ENCODE measurements at places on chromosomes 4 and X.

DNA sequence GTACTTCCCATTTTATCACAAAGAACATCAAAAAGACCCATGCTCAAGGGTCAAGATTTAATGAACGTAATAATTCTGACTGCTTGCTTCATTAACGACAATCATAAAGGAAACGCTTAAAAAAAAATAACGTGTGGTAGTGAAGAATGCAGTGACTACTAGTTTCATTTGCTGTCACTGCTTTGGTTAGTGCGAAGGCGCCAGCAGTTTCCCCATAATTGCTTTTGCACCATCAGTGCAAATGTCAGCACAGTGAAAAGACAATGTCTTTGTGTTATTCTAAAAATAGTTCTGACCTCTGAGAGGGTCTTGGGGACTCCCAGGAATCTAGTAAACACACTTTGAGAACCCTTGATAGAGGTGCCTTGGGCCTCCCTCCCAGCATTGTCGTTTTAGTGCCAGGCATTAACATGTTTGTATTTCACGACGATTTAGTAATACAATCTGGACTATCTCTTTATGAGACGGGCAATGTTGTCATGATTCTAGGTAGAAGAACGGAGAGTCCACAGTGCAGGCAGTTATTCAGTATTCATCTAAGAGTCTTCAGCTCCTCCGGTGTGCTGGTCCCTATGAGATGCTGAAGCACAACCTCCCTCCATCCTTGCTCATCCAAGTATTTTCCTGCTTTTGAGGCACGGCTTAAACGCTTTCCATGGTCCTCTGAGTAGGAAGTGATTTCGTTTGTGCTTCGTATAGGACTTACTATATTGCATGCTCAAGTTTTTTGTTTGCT, 71.0 kb downstream of the AFF1 start:
- DNase-seq, result no peak

DNA sequence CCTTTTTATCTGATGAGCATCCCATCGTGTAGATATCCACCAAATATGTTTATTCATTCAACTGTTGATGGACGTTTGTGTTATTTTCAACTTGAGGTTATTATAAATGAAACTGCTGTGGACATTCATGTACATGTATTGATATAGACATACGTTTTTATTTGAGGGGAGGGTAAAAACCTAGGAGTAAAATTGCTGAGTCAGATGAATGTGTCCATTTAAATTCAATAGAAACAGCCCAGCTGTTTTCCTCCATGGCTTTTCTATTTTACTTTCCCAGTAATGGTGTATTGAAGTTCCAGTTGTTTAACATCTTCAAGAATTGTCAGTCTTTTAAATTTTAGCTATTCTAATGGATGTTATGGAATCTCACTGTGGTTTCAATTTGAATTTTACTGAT, 348.7 kb upstream of the GALNTL6 start:
- no peak for DNase-seq

- no peak for DNase-seq
Observed at GRCh38 chr4:128350449-128351045, 62.9 kb upstream of the PGRMC2 start.

GRCh38 chr4:81135501-81135900, 79.5 kb downstream of the PRKG2 start:
- no peak for DNase-seq

- no peak for DNase-seq
Observed at GRCh38 chrX:46376246-46376885, 168.9 kb downstream of the ZNF674 start.

GRCh38 chr4:53543561-53543960, 47.7 kb downstream of the LNX1 start:
- no peak for DNase-seq

DNA sequence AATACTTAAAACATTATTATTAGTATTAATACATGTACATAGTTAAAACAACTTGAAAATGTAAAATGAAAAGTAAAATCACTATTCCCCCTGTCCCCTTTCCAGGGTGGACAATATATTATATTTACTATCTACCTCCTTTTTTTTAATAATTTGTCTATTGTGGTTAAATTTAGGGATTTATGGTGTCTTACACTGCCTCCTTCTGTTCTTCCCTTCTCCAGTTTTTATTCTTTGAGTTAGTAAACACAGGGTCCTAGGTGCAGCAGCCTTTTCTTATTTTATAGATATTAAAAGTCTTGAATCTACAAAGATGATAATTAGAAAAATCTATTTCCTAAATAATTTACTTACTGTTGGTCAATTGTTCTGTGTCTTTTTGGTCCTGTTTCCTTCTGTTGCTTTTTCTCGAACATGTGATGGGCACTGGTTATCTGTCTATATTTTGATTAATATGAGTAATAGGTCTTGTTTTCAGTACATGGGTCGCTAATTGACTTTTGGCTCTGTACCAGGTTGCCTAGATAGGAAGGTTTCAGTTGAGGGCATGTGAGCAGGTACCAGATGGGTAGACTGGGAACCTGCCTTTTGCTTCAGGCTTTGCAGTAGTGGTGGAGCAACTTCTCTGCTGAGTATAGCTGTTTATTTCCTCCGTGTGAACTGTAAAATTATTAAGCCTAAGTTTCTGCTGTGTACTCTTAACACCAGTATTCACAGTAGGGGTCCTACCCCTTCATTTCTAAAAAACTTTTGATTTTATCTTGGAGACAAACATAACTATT, 1.1 kb downstream of the NUDT9 start:
- no peak for DNase-seq

DNA sequence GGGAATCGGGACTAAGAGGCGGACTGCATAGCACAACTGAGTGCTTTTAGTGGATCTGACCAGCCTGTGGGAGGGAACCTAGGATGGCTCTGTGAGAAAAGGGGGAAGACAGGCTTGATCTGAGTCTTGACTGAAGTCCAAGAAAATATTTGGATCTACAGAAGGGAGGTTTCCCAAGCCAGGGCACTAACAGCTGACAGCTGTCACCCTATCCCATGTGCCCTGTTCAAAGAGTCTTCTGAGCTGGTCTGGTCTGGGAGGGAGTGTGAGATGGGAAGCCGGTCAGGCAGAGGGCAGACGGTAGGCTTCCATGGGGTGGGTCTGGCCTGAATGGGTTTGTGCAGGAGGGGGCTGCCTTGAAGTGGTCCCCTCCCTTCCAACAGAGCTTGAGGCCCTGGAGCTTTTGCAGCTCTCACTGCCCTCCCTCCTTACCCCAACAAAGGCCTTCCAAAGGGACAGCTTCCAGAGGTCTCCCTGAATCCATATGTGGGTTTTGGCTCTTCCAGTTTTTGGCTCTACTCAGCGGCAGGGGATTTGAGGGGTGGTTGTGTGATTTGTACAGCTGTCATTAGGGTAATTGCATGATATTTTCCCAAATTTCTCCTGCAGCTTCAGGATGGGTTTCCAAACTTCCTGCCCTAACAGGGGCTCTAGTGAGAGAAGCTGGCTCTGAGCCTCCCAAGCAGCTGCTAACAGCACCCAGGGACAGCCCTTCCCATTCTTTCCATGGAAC, 643.7 kb downstream of the BCOR start:
- no peak for DNase-seq

- no peak for DNase-seq
Observed at GRCh38 chr4:145436796-145437195, 44.9 kb upstream of the SMAD1 start.

DNA sequence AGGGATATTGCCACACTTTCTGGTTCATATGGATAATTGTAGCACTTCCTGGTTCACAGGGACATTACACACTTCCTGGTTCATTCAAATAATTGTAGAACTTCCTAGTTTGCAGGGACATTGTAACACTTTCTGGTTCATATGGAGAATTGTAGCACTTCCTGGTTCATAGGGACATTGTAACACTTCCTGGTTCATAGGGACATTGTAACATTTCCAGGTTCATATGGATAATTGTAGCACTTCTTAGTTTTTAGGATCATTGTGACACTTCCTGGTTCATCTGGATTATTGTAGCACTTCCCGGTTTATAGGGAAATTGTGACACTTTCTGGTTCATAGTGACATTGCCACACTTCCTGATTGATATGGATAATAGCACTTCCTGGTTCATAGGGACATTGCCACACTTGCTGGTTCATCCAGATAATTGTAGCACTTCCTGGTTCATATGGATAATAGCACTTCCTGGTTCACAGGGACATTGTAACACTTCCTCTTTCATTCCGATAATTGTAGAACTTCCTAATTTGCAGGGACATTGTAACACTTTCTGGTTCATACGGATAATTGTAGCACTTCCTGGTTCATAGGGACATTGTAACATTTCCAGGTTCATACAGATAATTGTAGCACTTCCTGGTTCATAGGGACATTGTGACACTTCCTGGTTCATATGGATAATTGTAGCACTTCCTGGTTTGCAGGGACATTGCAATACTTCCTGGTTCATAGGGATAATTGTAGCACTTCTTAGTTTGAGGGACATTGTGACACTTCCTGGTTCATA, 59.2 kb upstream of the CD99 start:
- no peak for DNase-seq

- DNase-seq, result no peak
Observed at GRCh38 chrX:10656214-10656613, 35.8 kb upstream of the MID1 start.

- no peak for DNase-seq
Observed at GRCh38 chr4:90842960-90843359, 715.8 kb downstream of the CCSER1 start.

- DNase-seq, result no peak
Observed at GRCh38 chr4:59540311-59540710, 1659.8 kb upstream of the ADGRL3 start.

DNA sequence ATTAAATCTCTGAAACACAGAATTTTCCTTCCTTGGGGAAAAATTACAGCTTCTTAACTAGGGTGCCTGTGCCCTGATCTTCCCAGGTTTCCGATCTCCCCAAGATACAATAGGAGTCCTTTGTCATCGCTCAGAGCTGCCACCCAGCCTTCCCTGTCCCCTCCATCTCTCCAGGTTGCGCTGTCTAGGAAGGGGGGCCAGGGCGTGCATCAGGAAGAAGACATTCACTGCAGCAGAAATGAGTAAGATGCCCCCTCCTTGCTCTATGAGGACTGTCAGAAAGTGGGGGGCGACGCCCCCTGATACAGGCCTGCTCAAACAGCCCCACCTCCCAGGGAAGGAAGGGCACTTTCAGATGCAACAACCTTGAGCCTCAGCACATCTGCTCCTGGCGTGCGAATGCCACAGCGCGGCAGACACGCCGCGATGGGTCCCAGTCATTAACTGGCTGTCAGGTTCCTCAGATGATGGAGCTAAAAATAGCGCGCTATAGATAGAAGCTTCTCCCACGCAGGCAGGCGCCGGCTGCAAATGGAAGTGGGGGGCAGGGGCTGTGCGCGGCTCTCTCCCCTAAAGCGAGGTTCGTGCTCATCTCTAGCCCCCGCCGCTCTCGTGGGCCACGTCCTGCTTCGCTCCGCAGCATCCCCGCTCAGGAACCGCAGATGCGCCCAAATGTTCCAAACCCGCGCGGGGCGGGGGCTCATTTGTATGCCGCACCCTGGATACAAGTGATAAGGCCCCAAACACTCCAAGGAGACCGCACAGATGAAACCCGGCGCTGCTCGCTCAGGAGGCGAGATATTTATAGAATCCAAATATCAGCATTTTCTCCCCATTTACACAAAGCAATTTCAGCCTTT, 57.6 kb upstream of the LGI2 start:
- DNase-seq, result no peak

DNA sequence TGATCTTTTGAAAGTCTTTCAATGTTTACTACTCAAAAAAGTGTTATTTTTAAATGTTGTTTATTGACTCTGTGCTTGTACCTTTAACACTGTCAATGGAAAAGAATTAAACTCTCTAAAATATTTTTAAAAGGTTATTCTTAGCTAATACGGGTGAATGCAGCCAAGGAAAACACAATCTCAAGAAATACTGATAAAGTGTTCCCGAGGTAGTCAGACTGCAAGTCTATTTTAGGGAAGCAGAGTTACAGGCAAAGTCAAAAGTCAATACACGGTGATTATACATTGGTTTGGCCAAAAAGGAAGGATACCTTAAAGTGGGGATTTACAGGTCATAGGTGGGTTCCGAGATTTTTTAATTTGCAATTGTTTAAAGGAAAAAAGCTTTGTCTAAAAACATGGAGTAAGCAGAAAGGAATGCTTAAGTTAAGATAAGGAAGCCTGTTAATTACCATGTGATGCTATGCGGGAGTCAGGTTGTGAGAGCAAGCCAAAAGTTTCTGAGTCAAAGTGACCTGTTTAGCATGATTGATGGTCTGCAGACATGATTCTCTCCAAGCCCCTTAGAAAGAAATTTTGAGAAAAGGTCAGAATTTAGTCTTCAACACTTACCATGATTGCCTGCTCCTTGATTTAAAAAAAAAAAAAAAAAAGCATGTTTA, 288.4 kb downstream of the KLHL4 start:
- DNase-seq, result no peak

DNA sequence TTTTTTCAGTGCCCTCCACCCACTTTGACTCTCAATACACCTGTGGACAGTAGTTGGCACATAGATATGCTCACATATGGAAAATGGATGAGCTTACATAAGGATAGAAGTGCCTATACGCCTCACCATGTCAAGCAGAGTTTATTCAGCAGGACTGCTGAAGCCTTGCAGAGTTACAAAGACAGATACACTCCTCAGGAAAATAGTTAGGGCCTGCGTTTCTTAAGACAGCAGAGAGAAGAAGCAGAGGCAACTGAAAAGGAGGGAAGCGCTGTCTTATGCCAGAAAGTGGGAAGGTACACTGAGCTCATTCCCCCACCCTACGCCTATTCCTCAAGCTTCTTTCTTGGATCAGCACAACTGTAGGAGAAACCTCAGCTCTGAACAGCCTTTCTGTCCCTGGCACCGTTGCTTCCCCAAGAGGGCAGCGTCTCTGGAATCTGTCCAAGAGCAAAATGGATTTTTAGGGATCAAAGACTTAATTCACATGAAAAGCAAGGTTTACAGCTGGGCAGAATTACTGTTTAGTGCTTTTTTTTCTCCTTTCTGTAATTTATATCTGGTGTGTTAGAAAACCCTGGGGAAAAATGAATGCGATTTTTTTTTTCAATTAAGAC, 37.3 kb upstream of the MBTPS2 start:
- DNase-seq, result no peak

GRCh38 chr4:158906073-158906472, 137.2 kb downstream of the FNIP2 start:
- DNase-seq, result no peak

GRCh38 chr4:61520681-61521160, 320.6 kb downstream of the ADGRL3 start:
- no peak for DNase-seq

All from iPS DF 6.9 (cell line).